Progenitor cell of endocrine pancreas (in vitro differentiated cells): ENCODE measurements at places on chromosomes 4 and X. TPM values are rescaled to one million over a fixed set of nuclear protein-coding genes. Genes with fewer than 3 reads are reported as not detected.

- no peak for DNase-seq
- no peaks in the 10 kb centered on the region for H3K36me3 ChIP-seq
- H3K27me3 ChIP-seq: peaks cover 44% of the 10 kb centered on the region
- H3K4me1 ChIP-seq: peaks cover 3% of the 10 kb centered on the region
Observed at GRCh38 chr4:796206-796605, 29.7 kb downstream of the CPLX1 start.

DNA sequence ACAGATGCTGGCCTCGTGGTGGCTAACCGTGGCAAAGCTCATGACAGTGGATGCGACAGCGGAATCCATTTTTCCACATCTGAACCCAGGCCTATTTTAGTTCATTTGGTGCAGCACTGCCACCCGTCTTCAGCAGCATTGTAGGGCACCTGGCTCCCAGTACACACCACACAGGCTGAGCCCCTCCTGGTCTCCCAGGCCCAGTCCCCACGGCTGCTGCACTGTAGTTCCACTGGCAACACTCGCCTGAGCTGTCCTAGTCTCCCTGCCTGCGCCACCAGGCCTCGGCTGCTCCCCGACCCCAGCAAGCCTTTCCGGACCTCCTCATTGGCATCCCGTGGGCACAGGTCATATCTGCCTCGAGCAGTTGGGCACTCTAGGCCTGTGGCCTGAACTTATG, 76.2 kb downstream of the MTMR1 start:
- no peak for DNase-seq
- no peaks in the 10 kb centered on the region for H3K27me3 ChIP-seq
- H3K36me3 ChIP-seq: peaks cover 9% of the 10 kb centered on the region
- H3K27ac ChIP-seq: no peak overlapping the region
- no peaks in the 10 kb centered on the region for H3K4me1 ChIP-seq

GRCh38 chrX:152733261-152733975, at the start of the genes CSAG1 and MAGEA12:
Gene CSAG1 (minus strand): TSS chrX:152733721. CDS start chrX:152732460, 1,261 bp downstream.
Gene MAGEA12 (plus strand): TSS chrX:152733757. CDS start chrX:152736162, 2,405 bp downstream.
- no peaks in the 10 kb centered on the region for H3K36me3 ChIP-seq
- no peak within 1 kb of the TSS for H3K4me3 ChIP-seq
- H3K27me3 ChIP-seq: no peaks in the 10 kb centered on the region

- no peak overlapping the region for H3K27ac ChIP-seq
- no peak for DNase-seq
- peaks cover 7% of the 10 kb centered on the region for H3K4me1 ChIP-seq
- no peak overlapping the region for H3K4me3 ChIP-seq
- H3K27me3 ChIP-seq: no peaks in the 10 kb centered on the region
Observed at GRCh38 chr4:19829101-19829500, 422.6 kb upstream of the SLIT2 start.

GRCh38 chr4:53049528-53049927, 187.4 kb downstream of the RASL11B start:
- H3K27ac ChIP-seq: no peak overlapping the region
- H3K4me3 ChIP-seq: no peak overlapping the region
- no peaks in the 10 kb centered on the region for H3K27me3 ChIP-seq
- H3K36me3 ChIP-seq: peaks cover 2% of the 10 kb centered on the region
- peaks cover 6% of the 10 kb centered on the region for H3K4me1 ChIP-seq

GRCh38 chr4:2074588-2074987, 15.5 kb downstream of the NAT8L start:
- DNase-seq: no peak
- H3K27ac ChIP-seq: no peak overlapping the region
- peaks cover 4% of the 10 kb centered on the region for H3K27me3 ChIP-seq
- H3K36me3 ChIP-seq: no peaks in the 10 kb centered on the region
- peaks cover 8% of the 10 kb centered on the region for H3K4me1 ChIP-seq
- H3K4me3 ChIP-seq: no peak overlapping the region

DNA sequence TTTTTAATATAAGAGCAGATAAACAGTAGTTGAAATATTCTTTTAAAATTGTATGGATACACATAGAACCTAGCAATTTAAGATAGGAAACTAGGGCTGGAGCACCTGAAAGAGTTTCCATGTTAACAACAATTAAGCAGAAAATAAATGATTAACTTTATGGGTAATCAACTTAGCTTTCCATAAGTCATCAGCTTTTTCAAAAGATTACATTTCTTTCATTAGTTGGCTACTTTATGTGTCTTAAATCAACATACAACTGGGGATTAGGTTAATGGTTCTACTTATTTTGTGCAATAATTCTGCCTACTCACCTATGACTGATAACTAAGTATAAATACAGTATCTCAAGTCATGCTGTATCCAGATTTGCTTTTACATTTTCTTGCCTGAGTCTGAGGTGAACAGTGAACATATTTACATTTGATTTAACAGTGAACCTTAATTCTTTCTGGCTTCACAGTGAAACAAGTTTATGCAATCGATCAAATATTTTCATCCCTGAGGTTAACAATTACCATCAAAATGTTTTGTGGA, at the start of gene ANXA10:
Gene ANXA10, plus strand, starts transcription at position 362 of the 537 bp plus-strand sequence. Its CDS starts 164 bp downstream, at position 526.
- DNase-seq: no peak
- no peak within 1 kb of the TSS for H3K27ac ChIP-seq
- H3K36me3 ChIP-seq: no peaks in the 10 kb centered on the region
- peaks cover 5% of the 10 kb centered on the region for H3K4me1 ChIP-seq
- H3K4me3 ChIP-seq: no peak within 1 kb of the TSS
- H3K27me3 ChIP-seq: no peaks in the 10 kb centered on the region

- H3K4me1 ChIP-seq: peaks cover 32% of the 10 kb centered on the region
- H3K4me3 ChIP-seq: peak overlapping the region; percentile 14
- no peaks in the 10 kb centered on the region for H3K27me3 ChIP-seq
- no peaks in the 10 kb centered on the region for H3K36me3 ChIP-seq
- DNase-seq: no peak
Observed at GRCh38 chr4:128525992-128526630, 238.5 kb upstream of the PGRMC2 start.

GRCh38 chr4:46931981-46932380, 22.9 kb upstream of the COX7B2 start:
- no peak overlapping the region for H3K27ac ChIP-seq
- H3K4me1 ChIP-seq: no peaks in the 10 kb centered on the region
- DNase-seq: no peak
- no peak overlapping the region for H3K4me3 ChIP-seq

GRCh38 chr4:19983072-19983471, 268.6 kb upstream of the SLIT2 start:
- no peaks in the 10 kb centered on the region for H3K4me1 ChIP-seq
- no peak overlapping the region for H3K27ac ChIP-seq
- no peak overlapping the region for H3K4me3 ChIP-seq

The HMGB3 gene
- 252 and 257 TPM in 2 replicates for total RNA-seq

The COX7B gene
- total RNA-seq: 163 and 178 TPM in 2 replicates

The CNGA1 gene
- 1.00 and 1.6 TPM in 2 replicates for total RNA-seq
